ENCODE measurements at places on chromosomes 11 and 22. TPM values are rescaled to one million over a fixed set of nuclear protein-coding genes. Genes with fewer than 3 reads are reported as not detected.

Gene ADM2
- polyA plus RNA-seq, result 11.2 TPM

Gene SLC17A6
- polyA plus RNA-seq, result not detected

- no peak overlapping the region for H3K4me3 ChIP-seq
- H3K4me1 ChIP-seq, result no peaks in the 10 kb centered on the region
- H3K36me3 ChIP-seq, result no peaks in the 10 kb centered on the region
- no peak overlapping the region for H3K27ac ChIP-seq
- DNase-seq, result no peak
Measured at GRCh38 chr22:49425356-49425755, 402.3 kb downstream of the BRD1 start.

Gene ADORA2A
- polyA plus RNA-seq, result 10.9 TPM

DNA sequence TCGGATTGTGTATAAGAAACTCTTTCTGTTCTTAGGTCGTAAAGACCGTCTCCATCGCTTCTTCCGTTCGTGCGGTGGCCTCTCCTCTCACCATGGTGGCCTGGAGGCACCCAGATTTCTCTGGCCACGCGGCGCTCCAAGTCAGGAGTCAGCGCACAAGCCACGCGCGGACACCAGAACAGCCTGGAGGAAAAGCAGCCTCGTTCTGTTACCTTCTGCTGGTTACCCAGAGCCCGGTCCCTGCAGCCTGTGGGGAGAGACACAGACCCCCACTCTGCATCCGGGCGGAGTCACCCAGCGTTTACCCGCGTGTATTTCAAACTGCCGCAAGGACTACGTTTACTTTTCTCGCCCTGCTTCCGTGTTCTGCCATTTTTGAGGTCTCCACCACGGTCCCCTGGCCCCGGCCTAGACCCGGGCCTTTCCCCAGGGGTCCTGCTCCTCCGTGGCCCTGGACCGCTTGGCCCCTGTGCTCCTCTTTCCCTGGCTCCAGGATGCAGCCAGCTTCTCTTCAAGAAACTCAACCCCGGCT is 776.1 kb downstream of the BRD1 start:
- H3K27me3 ChIP-seq, result no peaks in the 10 kb centered on the region
- H3K4me1 ChIP-seq, result no peaks in the 10 kb centered on the region
- no peak overlapping the region for H3K27ac ChIP-seq
- no peaks in the 10 kb centered on the region for H3K36me3 ChIP-seq
- no peak for DNase-seq

GRCh38 chr22:28948424-28948823 is 65.1 kb downstream of the ZNRF3 start:
- no peaks in the 10 kb centered on the region for H3K36me3 ChIP-seq
- H3K4me3 ChIP-seq, result no peak overlapping the region
- peak overlapping the region; percentile 63 for H3K27ac ChIP-seq
- peaks cover 30% of the 10 kb centered on the region for H3K4me1 ChIP-seq
- no peaks in the 10 kb centered on the region for H3K27me3 ChIP-seq
- DNase-seq, result peak; percentile 76

GRCh38 chr11:25163421-25163820 is 666.6 kb downstream of the LUZP2 start:
- DNase-seq, result no peak
- no peaks in the 10 kb centered on the region for H3K27me3 ChIP-seq
- H3K36me3 ChIP-seq, result no peaks in the 10 kb centered on the region
- no peak overlapping the region for H3K27ac ChIP-seq

DNA sequence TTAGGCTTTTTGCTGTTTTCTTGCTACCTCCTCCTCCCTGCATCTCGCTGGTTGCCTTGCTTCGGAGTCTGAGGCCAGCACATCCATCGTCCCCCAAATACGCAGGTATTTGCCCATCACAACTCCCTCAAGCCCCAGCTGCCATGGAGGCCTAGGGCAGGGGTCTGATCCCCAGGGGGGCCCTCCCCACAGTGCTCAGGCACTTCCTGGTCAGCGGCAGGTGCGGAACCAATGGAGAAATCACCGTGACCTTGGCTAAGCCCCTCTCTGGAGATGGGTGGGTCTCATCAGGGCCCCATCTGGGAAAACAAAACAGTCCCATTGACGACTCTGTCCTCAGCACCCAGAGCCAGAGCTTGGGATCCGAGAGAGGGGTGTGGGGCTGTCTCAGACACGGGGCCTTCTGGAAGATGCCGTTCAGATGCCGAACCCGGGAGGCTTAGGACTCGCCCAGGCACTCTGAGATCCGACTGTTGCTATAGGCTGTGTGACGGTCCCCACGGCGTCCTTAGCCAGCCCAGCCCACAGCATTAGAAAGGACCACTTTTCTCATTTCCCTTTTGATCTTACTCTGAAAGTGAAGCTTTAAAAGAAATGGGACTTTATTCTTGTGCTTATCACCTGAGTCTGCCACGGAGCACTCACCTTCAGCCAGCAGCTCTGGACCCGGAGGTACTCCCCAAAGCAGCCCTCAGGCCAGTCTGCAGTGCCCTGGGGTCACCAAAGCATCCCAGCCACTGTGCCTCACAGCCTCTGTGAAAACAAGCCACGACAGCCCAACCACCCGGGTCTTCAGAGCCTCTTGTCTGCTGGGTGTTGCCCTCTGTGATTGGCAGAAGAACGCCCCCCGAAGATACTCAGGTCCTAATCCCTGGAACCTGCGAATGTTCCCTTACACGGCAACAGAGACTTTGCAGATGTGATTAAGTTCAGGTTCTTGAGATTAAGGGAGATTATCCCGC is 61.2 kb upstream of the SLC22A12 start:
- H3K36me3 ChIP-seq, result no peaks in the 10 kb centered on the region
- H3K27ac ChIP-seq, result no peak overlapping the region
- peaks cover 53% of the 10 kb centered on the region for H3K27me3 ChIP-seq

DNA sequence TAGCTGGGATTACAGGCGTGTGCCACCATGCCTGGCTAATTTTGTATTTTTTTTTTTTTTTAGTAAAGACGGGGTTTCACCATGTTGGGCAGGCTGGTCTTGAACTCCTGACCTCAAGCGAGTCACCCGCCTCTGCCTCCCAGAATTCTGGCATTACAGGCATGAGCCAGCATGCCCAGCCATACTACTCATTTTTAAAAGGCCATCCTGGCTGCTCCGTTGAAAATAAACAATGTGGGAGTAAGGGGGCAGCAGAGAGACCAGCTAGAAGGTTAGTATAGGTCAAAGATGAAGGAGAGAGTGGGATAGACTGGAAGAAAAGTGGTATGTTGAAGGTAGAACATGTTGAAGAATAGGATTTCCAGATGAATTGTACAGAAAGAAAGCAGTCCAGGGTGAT is 17.6 kb upstream of the LIN7C start:
- H3K36me3 ChIP-seq, result no peaks in the 10 kb centered on the region
- no peak overlapping the region for H3K4me3 ChIP-seq
- H3K27me3 ChIP-seq, result no peaks in the 10 kb centered on the region

DNA sequence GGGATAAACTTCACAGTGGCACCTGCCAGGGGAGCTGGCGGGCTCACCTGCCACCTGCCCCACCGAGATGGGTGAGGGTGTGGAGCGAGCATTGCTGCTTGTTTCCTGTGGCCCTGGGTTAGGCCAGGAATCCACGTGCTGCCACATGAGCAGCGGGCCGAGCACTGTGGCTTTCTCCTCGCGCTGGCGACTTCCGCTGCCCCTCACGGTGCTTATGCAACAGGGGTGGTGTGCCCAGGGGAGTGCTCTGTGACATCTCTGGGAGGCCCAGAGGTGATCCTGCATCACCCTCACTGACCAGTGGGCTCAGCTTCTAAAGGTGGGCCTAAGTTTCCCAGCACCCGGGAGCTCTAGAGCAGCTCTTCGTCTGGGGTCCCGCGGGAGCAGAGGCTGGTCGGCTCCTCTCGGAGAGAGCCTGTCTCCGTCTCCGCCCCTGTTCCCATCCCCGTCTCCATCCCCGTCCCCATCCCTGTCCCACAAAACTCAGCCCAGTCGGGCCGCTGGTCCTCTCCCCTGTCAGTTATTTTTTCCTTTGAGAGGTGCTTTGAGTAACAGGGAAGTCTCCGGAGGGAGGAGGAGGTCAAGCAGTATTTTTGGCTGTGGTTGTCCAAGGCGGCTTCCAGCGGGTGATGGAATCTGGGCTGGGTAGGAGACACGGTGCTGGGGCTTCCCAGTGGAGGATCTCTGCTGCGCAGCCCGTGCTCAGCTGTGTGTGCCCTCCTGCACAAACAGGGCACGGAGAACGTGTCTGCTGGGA is 42.5 kb downstream of the AP2A2 start:
- H3K4me1 ChIP-seq, result no peaks in the 10 kb centered on the region
- H3K36me3 ChIP-seq, result peaks cover 53% of the 10 kb centered on the region
- H3K27me3 ChIP-seq, result no peaks in the 10 kb centered on the region
- no peak overlapping the region for H3K27ac ChIP-seq

Gene AP5B1
- polyA plus RNA-seq, result 15.2 TPM

Gene DGAT2
- polyA plus RNA-seq, result 70.2 TPM

- DNase-seq, result no peak
- H3K27ac ChIP-seq, result no peak overlapping the region
- H3K4me3 ChIP-seq, result no peak overlapping the region
- no peaks in the 10 kb centered on the region for H3K36me3 ChIP-seq
Measured at GRCh38 chr11:44870181-44870580, 80.5 kb downstream of the TP53I11 start.

GRCh38 chr11:78748918-78749690 is 174.4 kb upstream of the NARS2 start:
- no peak overlapping the region for H3K27ac ChIP-seq
- no peak overlapping the region for H3K4me3 ChIP-seq
- H3K4me1 ChIP-seq, result no peaks in the 10 kb centered on the region
- no peaks in the 10 kb centered on the region for H3K36me3 ChIP-seq
- no peaks in the 10 kb centered on the region for H3K27me3 ChIP-seq

GRCh38 chr11:2194877-2195755 is 23.5 kb upstream of the TH start:
- no peaks in the 10 kb centered on the region for H3K36me3 ChIP-seq
- DNase-seq, result peak; percentile 31
- peaks cover 16% of the 10 kb centered on the region for H3K4me1 ChIP-seq
- H3K27ac ChIP-seq, result no peak overlapping the region
- no peak overlapping the region for H3K4me3 ChIP-seq

GRCh38 chr11:129144256-129144655 is 47.9 kb downstream of the ARHGAP32 start:
- H3K4me1 ChIP-seq, result peaks cover 7% of the 10 kb centered on the region
- no peak for DNase-seq
- H3K36me3 ChIP-seq, result no peaks in the 10 kb centered on the region
- H3K4me3 ChIP-seq, result no peak overlapping the region
- no peak overlapping the region for H3K27ac ChIP-seq

Gene KCNK7
- 0.49 TPM for polyA plus RNA-seq

GRCh38 chr22:20957683-20958431 is 9.2 kb upstream of the AIFM3 start:
- peaks cover 5% of the 10 kb centered on the region for H3K27me3 ChIP-seq
- H3K4me3 ChIP-seq, result peak overlapping the region; percentile 92
- peaks cover 3% of the 10 kb centered on the region for H3K36me3 ChIP-seq
- peaks cover 46% of the 10 kb centered on the region for H3K4me1 ChIP-seq
- peak; percentile 79 for DNase-seq

DNA sequence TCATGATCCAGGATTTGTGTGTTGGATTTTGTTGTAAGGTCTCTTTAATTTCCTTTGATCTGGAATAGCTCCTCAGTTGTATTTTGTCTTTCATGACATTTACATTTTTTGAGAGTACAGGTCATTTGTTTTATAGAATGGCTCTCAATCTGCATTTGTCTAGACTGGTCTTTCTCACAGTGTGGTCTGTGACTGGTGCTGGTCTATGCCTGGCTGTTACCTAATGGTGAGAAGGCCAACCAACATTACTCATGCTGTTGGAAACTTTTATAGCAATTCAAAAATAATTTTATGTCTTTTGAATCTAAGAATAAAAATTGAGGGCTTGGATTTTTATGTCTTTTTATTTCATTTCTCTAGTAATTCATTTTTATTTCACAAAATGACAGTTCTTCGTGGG is 3.9 kb upstream of the NCR3LG1 start:
- H3K27me3 ChIP-seq, result peaks cover 17% of the 10 kb centered on the region
- H3K36me3 ChIP-seq, result no peaks in the 10 kb centered on the region
- DNase-seq, result no peak
- peaks cover 3% of the 10 kb centered on the region for H3K4me1 ChIP-seq
- H3K27ac ChIP-seq, result no peak overlapping the region

- DNase-seq, result no peak
- H3K4me3 ChIP-seq, result no peak overlapping the region
- H3K4me1 ChIP-seq, result no peaks in the 10 kb centered on the region
- no peaks in the 10 kb centered on the region for H3K36me3 ChIP-seq
- H3K27ac ChIP-seq, result no peak overlapping the region
Measured at GRCh38 chr11:128865490-128865889, 1.6 kb downstream of the KCNJ1 start.

Gene RNF215
- 17.0 TPM for polyA plus RNA-seq

Gene KIF18A
- polyA plus RNA-seq, result 5.2 TPM

- no peak overlapping the region for H3K27ac ChIP-seq
- peaks cover 2% of the 10 kb centered on the region for H3K27me3 ChIP-seq
- no peak overlapping the region for H3K4me3 ChIP-seq
- no peaks in the 10 kb centered on the region for H3K4me1 ChIP-seq
- no peaks in the 10 kb centered on the region for H3K36me3 ChIP-seq
- DNase-seq, result no peak
Measured at GRCh38 chr11:119473901-119474681, 51.1 kb upstream of the THY1 start.

Gene OR51B5
- 0.30 TPM for polyA plus RNA-seq
